Stimulated activated effector memory CD8-positive, alpha-beta T cell treated with anti-CD3 and anti-CD28 coated beads, Interleukin-12 subunit alpha, Interleukin-12 subunit beta, amount 100 ng/mL, for 72 hours (primary cell): ENCODE measurements at places on chromosomes 2 and 18.
A peak's percentile ranks its signal among the peaks of the same experiment; 100 is the strongest.

GRCh38 chr2:237403024-237403882 lies 10.7 kb downstream of the COL6A3 start:
- DNase-seq: no peak

- no peak for DNase-seq
Measured at GRCh38 chr2:134976074-134976702, 57.6 kb downstream of the CCNT2 start.

DNA sequence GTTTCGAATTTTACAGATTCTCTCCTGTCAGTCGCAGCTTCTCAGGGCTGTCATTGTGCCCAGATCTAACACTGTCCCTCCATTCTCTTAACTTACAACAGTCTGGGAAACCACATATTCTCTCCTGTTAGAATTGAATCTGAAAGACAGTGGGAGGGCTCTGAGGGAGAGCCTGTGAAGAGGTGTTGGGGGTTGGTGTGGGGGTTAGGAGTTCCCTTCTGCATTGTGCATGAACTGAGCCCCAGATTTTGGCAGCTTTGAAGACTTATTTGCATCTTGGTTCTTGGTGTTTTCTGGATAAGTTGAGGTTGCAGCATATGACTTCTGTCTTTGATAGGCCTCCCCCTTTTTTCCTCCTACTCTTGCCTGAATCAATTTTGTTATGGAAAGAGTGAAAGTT lies 64.1 kb downstream of the TANC1 start:
- DNase-seq: no peak

DNA sequence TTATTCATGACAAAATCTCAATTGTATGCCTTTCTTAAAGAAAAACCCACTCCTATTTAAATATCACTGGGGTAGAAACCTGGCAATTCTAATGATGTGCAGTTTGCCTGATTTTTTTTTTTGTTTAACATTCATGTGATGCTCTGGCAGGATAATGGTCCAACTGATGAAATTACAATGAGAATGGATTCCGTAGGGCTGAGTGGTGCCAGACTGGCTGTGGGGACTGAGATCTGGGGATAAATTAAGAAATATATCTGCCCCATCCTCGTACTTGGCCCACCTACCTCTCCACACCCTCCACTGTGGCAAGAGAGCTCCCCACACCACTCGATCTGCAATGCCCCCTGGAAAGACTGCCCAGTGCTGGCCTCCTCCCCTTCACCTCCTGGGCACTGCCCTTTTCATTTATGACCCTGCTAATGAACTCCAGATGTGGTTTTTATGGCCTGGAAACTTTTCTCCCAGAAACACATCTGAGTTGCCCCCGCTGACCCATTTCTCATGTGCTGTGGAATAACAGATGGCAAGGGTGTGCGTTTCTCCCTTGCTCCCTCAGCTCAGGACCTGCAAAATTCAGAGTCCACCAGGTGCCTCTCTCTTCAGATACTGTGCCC lies 33.0 kb upstream of the RPL37A start:
- no peak for DNase-seq

- DNase-seq: no peak
Measured at GRCh38 chr2:45033302-45033701, 24.1 kb upstream of the SIX2 start.

DNA sequence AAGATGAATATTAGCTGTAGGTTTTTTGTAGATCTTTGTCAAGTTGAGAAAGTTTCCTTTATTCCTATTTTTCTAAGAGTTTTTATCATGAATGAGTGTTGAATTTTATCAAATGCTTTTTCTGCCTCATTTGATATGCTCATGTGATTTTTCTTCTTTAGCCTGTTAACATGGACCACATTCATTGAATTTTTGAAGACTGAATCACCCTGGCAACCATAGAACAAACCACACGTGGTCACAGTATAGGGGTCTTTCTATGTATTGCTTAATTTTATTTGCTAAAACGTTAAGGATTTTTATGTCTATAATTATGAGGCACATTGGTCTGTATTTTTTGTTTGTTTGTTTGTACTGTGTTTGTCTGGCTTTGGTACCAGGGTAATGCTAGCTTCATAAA lies 201.7 kb upstream of the CWC22 start:
- DNase-seq: no peak

GRCh38 chr2:127179766-127180165 lies 40.3 kb downstream of the CYP27C1 start:
- DNase-seq: no peak

DNA sequence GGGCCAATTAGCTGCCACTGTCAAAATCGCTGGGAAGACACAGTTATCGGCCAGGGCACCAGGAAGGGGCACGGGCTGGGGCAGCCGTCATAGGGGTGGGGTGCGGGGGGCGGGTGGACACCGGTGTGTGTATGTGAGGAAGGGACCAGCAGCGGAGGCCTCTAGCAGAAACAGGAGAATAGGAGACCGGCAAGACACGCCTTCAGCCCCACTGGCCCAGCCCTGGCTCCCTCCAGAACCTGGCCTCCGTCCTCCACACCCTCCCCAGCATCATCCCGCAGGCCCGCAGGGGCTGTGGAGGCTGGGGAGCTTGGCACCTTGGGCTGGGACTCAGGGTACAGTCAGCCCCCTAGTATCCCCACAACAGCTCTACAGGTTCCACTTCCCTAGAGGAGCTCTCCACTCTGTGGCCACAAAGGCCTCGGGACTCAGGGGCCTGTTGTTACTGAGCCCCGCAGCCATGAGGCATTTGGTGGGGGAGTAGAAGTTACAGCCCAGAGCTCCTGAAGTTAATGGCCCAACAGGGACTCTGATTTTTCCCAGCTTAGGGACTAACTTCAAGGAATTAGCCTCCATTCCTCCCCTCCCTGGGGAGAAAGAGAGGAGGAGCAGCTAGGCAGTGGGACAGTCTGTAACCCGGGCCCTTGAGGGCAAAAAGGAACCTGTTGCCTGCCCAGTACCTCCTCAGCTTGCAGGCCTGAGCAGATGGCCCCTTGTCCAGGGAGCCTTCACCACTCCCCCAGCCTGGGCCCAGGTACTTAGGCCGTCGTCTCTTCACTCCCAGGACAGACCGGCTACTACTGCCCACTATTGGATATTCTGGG lies 19.9 kb downstream of the SH2D6 start:
- DNase-seq: no peak

- no peak for DNase-seq
Measured at GRCh38 chr2:203394519-203395227, 66.5 kb downstream of the ABI2 start.

GRCh38 chr2:71223767-71224333 lies 3.1 kb downstream of the PAIP2B start:
- DNase-seq: no peak

- DNase-seq: no peak
Measured at GRCh38 chr2:45964223-45964841, 312.9 kb downstream of the PRKCE start.

- no peak for DNase-seq
Measured at GRCh38 chr18:46546111-46546640, 110.8 kb downstream of the LOXHD1 start.

- DNase-seq: no peak
Measured at GRCh38 chr2:183522489-183523266, 398.4 kb downstream of the NUP35 start.

GRCh38 chr2:202072226-202072625 lies 829 bp upstream of the KIAA2012 start:
- DNase-seq: no peak

DNA sequence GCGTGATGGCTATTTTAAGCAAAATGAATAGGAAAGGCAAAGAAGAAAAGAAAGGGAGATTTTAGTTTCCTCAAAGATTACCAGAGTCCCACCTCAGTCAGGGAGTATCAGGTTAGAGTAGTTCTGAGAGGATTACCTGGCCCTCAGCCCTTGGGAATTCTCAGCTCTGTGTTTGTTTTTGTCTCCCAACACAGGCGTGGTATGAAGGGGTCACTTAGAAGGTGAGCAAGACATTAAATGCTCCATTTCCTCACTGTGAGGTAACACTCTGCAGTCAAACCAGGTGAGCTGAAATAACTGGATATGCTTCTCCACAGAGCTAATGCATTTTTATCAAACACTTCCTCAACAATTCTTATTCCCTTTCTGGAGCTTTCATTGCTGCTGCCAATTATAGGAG lies 232.2 kb downstream of the IKZF2 start:
- no peak for DNase-seq

GRCh38 chr2:178277741-178278197 lies 83.5 kb downstream of the OSBPL6 start:
- DNase-seq: no peak

DNA sequence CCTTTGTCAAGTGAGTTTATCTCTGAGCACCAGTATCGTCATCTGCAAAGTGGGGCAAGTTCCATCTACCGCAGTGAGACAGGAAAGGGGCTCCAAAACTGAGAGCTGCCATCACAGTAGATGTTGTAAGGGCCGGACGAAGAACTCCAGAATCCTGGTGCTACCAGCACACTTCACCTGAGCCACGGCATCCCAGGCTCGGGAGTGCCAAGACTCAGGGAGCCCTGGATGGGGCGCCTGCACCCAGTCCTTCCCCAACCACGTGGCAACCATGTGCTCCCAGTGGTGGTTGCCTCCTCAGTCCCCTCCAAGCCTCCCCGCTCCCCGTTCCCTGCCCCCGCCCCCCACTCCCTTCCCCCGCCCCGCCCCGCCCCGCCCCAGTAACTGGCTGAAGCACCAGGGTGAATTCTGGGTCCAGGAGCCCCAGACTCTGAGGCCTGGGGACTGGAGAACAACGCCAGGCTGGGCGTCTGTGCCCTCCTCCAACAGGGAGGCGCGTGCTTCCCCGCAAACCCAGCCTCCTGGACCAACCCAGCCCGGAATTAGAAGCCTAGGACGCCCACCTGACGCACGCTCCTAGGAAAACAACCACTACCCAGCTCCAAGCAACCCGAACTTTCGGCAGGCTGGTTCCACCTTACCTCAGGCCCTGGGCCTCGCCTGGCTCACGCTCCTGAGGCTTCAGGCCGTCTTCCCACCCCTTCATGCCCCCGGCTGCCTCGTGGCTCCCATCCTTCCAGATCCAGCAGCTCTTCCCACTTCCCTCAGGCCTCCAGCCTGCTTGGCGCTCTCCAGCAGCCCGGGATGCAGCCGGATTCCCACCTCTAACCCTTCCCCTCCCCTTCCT lies 67.6 kb downstream of the LAMA3 start:
- DNase-seq: no peak

GRCh38 chr2:153163055-153163454 lies 315.5 kb downstream of the RPRM start:
- no peak for DNase-seq

GRCh38 chr18:49565612-49566011 lies 3.8 kb downstream of the LIPG start:
- no peak for DNase-seq

- no peak for DNase-seq
Measured at GRCh38 chr18:13163167-13163927, 55.2 kb upstream of the LDLRAD4 start.

GRCh38 chr2:138030459-138030858 lies 66.2 kb downstream of the HNMT start:
- no peak for DNase-seq

DNA sequence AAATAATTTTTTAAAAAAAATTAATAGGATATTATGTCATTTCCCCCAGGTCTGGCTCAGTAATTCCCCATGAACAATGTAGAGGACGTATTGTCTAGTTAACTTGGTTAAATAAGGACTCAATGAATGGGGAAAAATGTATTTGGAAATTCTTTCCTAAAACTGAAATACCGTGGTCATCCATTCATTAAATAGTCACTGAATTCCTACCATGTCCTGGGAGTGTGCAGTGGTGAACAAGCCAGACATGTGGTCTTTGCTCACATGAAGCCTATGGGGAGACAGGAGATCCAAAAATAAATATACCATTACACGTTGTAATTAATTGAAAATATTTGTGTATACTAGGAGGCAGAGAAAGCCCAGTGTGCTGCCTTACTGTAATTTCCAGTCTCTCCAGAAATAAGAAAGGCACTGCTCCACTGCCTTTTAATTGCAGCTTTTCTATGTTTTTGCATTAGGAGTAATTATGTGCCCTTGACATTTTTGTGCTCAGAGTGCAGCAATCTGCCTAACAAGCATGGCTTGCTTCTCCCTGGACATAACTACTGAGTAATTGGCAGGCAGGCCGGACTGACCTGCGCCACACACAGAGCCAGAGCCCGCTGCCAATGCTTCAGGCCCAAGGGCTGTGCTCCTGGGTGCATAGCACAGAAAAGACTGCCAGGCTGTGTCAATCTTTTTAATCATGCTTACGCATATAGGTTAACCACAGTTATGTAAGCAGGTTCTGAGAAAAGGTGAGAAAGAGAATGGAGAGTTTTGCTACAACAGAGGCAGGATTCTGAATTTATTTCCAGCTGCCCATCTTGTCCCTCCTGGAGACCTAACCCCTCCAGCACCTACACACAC lies 22.2 kb upstream of the TTC39C start:
- DNase-seq: peak; percentile 72

- DNase-seq: no peak
Measured at GRCh38 chr2:46635442-46635841, 156.1 kb downstream of the TMEM247 start.

- no peak for DNase-seq
Measured at GRCh38 chr2:234556848-234557573, 60.1 kb upstream of the ARL4C start.

DNA sequence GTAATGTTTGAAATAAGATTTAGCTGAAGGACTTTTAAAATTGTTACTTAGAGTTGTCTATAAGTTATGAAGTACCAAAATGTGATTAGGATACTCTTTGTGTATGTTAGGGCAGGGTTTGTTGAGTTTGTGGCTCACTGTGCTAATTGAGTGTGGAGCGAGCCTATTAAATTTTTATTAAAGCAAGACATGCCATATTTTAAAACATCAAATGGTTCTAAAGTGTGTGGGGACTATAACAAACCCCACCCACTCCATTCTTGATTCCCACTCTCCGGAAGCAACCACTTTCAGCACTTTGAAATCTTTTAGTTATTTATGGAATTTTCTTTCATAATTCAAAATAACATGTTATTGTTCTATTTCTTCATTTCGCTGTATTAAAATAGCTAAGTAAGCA lies 1.8 kb downstream of the HNMT start:
- no peak for DNase-seq

- no peak for DNase-seq
Measured at GRCh38 chr2:189233527-189233926, 54.0 kb upstream of the COL5A2 start.

GRCh38 chr18:51582551-51582950 lies 385.1 kb upstream of the MEX3C start:
- no peak for DNase-seq
